ENCODE measurements at places on chromosomes 5 and 9.

GRCh38 chr9:1051210-1051583 is 1.0 kb downstream of the DMRT2 start:
- DNase-seq, result no peak

DNA sequence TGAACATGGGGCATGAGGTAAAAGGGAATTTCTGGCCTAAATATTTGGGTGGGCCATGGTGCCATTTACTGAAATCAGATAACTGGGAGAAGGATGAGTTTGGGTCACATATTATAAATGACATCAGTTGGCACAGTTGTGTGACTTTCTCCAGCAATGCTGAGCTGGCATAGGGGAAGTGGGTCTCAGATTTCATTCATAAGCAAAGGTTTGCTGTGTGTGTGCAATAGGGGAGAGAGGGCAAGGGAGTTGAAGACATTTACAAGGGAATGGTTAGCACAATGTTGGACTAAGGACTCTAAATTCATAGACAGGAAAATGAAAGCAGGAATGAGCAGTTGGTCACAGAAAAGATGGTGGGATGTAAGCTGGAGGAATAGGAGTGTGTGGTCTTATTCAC is 47.8 kb upstream of the KLF9 start:
- DNase-seq, result no peak

DNA sequence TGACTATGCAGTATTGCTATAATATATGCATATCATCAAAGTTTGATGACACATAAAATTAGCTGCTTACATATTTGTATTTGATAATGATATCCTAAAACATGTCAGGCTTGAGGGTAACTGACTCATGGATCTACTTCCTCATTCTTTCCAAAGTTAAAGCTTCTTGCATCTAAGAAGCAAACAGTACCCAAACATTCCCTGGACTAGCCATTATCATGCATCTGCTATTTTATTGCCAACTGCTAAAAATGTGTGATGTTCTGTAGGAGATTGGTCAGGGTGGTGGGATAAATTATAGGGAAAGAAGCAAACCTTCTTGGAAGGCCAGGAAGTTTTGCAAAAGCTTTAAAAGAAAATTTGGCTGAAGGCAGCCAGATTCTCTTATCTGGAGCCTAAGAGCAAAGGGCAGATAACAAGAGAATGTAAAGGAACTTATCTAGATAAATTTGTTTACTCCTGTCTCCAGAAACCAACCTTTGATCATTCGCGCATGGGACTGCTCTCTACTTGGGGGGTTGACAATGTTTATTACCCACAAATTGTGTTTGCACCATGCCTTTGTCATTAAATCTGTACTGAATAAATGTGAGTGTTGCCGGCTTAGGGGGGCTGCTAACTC is 604.1 kb upstream of the TLE4 start:
- no peak for DNase-seq

- DNase-seq, result no peak
These were observed 130.1 kb downstream of the GAPVD1 start for GRCh38 chr9:125391704-125392103.

GRCh38 chr5:88659529-88660263 is 223.3 kb downstream of the MEF2C start:
- no peak for DNase-seq

DNA sequence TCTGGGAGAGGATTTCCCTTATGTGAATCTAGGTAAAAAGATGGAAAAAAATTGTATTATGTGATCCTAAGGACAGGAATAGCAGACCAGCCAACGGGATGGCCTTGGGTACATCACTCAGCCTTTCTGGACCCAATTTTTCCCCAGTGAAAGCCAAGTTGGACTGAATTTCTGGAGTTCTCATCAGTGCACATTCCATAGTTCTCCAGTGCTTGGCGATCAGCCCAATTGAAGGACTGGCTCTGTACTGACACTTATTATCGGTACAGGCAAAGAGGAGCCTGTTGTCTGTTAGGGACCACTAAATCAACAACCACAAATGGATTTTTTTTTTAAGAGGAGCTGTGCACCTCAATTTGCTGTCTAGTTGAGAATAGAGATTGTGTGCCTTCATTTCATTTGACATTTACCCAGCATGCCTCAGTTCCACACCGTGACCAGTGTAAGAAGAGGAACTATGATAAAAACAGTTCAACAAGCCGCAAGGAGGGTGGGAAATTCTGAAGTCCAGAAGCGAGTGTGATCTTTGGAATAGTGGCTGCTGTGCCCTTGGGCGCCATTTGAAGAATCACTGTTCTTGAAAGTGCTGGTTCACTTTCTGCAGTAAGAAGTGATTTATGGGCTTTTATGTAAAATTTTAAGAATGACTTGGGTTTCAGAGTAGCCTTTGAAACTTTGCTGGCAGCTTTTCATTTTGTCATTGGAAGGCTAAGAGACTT is 8.0 kb downstream of the ARL10 start:
- no peak for DNase-seq

GRCh38 chr5:164708831-164709230 is 1203.4 kb downstream of the MAT2B start:
- DNase-seq, result no peak

- DNase-seq, result no peak
These were observed 1.3 kb downstream of the SLC6A3 start for GRCh38 chr5:1443991-1444360.

DNA sequence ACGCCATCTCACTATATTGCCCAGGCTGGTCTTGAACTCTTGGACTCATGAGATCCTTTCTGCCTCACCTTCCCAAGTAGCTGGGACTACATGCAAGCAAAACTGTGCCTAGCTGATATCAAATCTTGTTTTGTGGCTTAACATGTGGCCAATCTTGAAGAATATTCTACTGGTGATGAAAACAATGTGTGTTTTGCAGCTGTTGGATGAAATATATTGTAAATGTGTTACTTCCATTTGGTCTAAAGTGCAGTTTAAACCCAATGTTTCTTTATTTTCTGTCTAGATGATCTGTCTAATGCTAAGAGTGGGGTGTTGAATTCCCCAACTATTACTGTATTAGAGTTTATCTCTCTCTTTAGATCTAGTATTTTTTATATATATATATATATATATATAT is 73.1 kb downstream of the RNF130 start:
- no peak for DNase-seq

DNA sequence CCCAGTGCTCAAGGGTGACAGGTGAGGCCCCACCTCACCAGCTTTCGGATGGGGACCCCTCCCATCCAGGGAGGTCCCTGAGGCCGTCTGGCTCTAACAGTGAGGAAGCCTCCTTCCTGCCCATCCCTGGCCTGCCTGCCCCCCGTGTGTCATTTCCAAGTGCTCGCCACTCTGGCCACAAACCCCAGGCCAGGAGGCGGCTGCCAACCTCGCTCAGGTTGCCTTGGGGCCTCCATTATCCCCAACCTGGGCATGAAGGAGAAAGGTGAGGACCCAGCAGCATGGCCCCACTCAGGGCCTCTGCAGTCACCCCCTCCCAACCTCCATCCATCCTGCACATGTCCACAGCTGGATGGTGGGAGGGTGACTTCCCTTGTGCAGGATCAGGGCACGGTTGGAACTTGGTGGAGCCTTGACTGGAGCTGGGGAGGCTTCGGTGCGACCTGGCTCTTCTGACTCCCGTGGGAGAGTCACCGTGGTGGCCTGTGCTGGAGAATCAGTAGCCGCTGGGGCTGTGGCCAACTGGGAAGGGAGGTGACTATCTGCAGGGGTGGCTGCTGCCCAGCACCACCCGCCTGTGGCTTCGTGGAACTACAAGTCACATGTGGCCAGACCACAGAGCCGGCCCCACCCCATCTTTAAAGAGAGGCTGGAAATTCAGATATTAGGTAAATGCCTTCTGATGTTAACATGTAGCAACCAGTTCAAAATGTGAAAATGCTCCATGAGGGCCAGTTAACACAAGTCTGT is 37.5 kb upstream of the GFPT2 start:
- no peak for DNase-seq

DNA sequence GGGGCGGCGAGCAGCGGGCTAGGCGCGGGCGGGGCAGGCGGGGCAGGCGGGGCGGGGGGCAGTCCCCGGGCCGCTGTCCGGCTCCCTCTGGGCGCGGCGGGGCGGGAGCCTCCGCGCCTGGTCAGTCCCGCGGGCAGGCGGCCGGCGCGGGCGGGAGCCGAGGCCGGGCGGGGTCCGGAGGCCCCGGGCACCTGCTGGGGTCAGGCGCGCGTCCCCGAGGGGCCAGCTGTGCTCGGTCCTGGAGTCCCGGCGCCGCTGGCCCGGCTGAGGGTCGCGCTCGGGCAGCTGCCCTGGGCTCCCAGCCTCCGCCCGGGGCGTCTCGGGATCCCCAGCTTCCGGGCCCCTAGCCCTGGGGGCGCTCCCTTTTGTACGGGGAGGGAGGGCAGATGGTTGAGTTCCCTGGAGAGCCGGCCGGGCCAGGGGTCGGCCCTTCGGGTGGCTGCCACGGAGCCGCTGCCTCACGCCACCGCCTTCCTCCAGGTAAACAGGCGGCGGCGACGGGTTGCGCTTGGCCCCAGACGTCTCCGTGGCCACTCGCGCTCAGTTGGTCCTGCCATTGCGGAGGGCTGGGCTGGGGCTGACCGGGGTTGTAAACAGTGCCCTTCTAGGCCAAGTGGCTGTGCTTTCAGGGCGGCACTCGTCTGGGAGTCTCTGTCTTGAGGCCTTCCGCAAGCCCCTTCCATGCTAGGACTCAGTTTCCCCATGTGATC is 473 bp downstream of the ZBTB34 start:
- no peak for DNase-seq

- peak; percentile 74 for DNase-seq
These were observed 65.3 kb upstream of the EGFLAM start for GRCh38 chr5:38193015-38193581.

- DNase-seq, result no peak
These were observed 174.0 kb downstream of the NR2F1-AS1 start for GRCh38 chr5:93406971-93407401.

GRCh38 chr9:126205845-126206498 is 120.7 kb upstream of the MVB12B start:
- DNase-seq, result no peak

DNA sequence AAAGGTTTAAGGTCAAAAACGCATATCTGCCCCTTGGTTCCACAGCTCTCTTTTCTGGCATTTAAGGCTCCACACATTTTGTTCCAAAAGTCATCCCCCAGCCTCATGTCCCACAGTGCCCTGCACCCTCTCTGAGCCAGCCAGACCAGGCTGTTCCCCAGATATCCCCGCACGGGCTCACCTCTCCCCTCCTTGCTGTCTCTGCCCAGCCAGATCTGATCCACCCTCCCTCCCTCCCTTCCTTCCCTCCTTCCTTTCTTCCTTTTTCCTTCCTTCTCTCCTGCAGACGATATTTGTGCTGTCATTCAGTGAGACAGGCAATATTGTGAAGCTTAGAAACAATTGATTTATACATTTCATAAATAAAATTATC is 37.0 kb downstream of the DUSP1 start:
- no peak for DNase-seq

- DNase-seq, result no peak
These were observed 401.9 kb downstream of the TLE4 start for GRCh38 chr9:79973627-79974026.

DNA sequence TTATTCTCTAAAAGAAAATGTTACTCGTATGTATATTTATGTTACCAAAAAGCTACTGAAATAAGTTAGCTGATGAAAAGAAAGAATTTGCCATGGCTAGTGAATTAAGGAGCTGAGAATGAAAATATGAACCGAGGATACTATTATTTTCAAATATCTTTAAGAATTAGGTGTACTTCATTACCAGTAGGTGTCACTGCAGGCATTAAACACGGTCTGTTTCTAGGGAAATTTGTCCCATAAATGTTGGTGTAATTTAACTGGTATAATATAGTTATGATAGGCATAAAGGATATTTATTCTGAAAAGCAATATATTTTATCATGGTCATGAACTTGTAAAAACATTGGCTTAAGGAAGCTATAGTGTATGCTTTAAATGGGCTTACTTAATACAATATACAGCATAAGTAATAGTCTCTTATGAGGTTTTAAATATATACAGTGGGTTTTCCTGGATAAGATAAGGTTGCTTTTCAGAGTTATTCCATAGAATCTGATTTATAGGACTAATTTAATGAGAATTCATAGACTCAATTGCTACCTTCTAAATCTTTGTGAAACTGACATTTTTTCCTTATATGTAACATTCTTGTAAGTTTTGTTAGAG is 72.4 kb upstream of the MPDZ start:
- DNase-seq, result no peak

DNA sequence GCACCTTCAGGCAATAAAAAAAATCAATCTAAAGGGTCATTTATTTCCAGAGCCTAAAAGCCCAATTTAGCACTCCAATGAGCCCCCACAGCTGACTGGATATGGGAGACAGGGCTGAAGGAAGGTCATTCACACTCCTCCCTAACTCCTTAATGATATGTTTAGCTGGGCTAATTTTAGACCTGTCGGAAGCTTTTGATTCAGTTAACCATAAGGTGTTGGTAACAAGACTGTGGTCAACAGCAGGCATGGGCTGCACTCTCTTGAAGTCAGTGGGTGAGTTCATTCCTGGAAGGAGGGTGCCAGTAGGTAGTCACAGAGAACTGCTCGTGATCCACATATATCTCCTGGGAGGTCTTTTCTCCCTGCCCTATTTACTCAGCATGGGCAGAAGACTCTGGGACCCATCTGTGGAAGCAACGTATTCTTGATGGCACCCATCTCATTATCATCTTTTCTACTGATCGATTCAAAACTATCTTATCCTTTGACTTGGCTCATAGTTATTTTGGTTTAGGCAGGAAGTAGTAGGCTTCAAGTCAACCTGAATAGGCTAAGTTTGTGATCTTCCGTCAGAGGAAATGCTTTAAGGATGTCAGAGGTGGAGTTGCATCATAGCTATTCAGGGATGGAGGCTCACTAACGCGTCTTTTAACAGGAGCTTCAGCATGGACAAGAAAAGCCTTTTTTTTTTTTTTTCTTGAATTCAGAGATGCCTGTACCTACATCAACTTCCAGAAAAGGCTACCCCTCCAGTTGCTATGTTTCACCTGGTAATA is 367.7 kb upstream of the SLC30A5 start:
- no peak for DNase-seq

- peak; percentile 82 for DNase-seq
These were observed 90.3 kb downstream of the ANKRD55 start for GRCh38 chr5:56142614-56143372.

DNA sequence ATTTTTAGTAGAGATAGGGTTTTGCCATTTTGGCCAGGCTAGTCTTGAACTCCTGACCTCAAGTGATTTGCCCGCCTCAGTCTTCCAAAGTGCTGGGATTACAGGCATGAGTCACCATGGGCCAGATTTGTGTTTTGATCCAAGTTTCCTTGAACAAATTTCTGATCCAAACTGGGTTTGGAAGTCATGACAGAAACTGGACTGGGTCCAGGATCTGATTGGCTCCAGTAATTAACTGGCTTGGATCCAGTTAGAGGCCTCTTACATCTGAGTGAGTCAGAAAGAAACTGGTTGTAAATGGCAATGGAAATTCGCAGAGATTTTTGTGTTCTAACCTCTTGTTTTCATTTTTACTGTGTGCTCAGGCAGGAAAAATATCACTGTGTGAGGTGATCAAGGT is 141.6 kb downstream of the SLC25A46 start:
- peak; percentile 58 for DNase-seq

- DNase-seq, result no peak
These were observed 322.1 kb upstream of the MSX2 start for GRCh38 chr5:174402222-174402812.

GRCh38 chr9:75504721-75505120 is 385.8 kb upstream of the PCSK5 start:
- no peak for DNase-seq

- DNase-seq, result no peak
These were observed 56.4 kb upstream of the ISL1 start for GRCh38 chr5:51326844-51327243.

- no peak for DNase-seq
These were observed 5.7 kb upstream of the AQP7 start for GRCh38 chr9:33408087-33408486.

- no peak for DNase-seq
These were observed 2.3 kb downstream of the BRD3OS start for GRCh38 chr9:134027561-134027960.

- DNase-seq, result no peak
These were observed 28.9 kb upstream of the KCNN2 start for GRCh38 chr5:114332925-114333324.
